ENCODE measurements at places on chromosomes 6 and 20.
A peak's percentile ranks its signal among the peaks of the same experiment; 100 is the strongest.

- DNase-seq, result no peak
Measured at GRCh38 chr20:11165789-11166188, 492.0 kb upstream of the JAG1 start.

DNA sequence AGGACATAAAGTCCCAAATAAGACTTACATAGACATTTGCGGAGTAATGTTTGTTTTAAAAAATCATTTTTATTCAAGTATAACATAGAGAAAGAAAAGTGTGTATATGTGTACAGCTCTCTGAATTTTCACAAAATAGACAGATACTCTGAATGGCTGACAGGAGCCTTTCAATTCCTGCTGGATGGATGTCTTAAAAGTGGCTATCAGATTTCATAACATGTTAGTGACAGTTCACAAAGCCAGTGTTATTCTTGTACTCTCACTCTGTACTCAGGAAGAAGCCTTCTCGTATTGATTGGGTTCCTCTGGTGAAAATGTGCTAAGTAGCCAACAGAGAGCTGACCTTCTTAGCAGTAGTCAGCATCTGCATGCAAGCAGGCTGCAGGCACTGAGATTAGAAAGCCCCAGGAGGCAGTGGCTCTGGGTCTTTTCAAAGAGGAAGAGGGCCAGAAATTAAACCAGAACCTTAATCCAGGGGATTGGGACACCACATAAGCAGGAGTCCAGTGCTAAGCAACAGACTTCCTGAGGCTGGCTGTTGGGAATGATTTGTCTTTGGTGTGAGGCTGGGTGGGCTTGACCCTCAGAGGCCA lies 19.7 kb downstream of the SLC17A4 start:
- DNase-seq, result peak; percentile 13

GRCh38 chr6:135576055-135576454 lies 78.5 kb upstream of the AHI1 start:
- no peak for DNase-seq

DNA sequence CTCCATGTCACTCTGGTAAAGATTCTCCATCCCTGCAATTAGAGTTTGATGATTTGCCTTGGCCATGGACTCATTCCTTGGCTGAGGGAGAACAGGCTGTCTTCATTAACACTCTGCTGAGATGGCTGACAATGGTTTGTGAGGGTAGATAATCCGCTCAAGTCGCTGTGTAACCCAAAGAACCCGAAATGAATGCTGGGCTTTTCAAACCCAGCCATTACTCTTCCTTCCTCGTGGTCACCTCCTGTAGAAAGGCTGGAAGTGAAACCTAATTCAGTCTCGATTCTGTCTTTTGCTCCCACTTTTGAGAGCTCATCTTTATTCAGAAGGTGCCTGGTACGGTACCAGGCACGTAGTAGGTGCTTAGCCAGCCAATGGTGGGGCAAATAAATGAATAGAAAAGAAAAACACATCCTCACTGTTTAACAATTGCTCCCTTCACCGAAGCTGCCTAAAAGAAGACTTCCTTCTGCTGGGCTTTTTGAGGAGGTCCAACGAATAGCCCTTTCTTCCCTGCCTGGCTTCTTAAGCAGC lies 190.2 kb downstream of the BCAS1 start:
- no peak for DNase-seq

DNA sequence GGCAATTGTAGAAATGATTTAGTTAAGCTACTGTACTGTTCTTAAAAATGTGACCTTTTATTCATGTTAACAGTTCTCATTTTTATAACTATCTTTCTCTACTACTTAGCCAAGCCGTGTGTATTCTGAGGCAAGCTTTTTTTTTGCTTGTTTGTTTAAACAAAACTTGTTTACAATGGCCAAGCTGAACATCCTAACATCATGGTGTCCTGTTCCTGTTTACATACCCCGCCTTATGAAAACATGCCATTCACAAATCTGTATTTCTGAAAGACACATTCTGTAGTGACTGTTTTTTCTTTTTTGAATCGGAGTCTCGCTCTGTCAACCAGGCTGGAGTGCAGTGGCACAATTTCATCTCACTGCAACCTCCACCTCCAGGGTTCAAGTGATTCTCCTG lies 140.9 kb downstream of the NCOA3 start:
- DNase-seq, result no peak

GRCh38 chr6:107654764-107655163 lies 164.8 kb downstream of the SOBP start:
- DNase-seq, result no peak

DNA sequence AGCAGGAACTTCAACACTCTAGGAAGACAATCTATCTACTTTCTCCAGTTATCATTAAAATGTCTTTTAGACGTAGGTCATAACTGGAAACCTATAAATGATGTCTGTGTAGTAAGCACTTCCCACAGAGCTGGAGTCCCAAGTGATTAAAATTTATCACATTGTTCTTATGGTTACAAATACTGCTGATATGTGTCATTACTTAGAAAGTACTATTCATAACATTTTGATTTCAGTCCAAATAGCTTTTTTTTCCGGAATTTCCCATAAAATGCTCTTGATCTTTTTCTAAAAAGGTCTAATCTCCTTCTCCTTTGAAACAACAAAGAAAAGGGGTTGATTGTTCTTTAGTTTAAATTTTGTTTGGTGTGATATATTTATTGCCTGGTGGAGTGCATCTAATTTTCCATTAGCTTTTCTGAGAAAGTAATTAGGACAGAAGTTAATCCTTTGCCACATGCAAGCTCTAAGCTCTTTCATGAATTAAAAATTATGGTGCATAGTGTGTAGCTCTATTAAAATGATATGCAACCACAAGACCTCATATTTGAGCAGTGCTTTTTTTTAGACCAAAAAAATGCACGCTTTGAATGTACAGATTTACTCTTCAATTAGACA lies 132.7 kb upstream of the TCF21 start:
- peak; percentile 24 for DNase-seq

DNA sequence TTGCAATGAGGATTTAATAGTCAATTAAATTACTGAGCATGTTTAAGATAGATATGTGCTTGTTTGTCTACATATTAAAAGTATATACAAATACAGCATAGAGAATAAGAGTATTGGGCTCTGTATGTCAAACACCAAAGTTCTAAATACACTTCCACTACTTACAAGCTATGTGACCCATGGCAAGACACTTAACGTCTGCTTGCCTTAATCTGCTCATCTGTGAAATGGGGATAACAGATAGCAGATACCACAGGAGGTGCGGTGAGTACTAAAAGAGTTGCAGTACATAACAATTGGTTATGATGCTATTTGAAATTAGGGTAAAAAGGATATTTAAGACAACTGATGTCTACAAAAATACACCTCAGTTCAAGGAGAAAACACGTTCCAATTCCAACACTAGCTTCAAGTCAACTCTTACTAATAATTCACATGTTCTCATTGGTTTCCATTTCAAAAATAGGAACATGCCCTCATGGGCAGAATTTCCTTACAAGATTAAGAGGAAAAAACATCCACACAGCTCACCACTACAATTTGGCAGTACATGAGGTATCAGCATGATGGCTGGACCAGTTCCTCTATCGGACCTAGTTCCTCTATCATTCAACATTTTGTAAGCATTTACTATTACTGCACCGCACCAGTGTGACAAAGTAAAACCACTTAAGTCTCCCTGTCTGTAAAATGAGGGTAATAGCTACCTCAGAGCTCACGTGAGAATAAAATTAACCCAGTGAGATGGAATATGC lies 101.1 kb downstream of the SMLR1 start:
- no peak for DNase-seq

DNA sequence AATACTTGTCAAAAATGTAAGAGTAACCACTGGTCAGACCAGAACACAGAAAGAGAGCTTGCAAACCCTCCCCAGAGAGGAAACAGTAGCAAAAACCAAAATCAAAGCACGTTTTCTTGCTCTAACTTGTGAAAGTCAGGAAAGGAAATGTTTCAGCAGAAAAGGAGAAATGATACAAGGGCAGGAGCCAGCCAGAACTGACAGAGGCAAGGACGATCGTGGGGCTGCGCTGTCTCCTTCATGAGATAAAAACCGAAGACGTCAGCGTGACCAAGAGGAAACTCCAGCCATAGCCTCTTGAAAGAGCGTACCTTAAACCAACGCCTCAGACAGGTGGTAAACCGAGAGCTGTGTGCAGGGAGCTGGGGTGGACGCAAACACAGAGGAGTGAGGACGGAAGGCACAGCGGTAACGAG lies 27.5 kb downstream of the LAMA5 start:
- no peak for DNase-seq

- DNase-seq, result no peak
Measured at GRCh38 chr6:45822873-45823272, 192.8 kb downstream of the CLIC5 start.

- DNase-seq, result peak; percentile 62
Measured at GRCh38 chr20:346640-347316, at the start of gene NRSN2. Gene NRSN2 (plus strand): TSS chr20:347111. CDS start chr20:349644, 2,533 bp downstream.

DNA sequence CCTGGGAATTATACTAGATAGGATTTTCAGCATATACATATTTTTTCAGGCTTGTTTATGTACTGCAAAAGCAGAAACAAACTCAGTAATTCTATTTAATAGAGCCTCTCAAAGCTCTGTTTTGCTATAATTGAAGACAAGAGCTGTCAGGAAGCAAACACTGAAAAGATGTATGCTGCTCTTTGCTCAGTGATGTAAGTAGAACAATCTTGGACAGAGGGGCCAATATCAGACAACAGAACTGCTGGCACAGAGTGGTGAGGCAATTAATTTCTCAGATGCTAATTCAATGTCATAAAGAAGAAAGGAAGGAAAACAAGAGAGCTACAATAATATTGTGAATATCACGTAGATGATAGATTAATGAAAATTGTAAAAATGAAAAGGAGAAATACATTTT lies 663.3 kb upstream of the ADGRB3 start:
- no peak for DNase-seq

- no peak for DNase-seq
Measured at GRCh38 chr20:53581444-53582250, 12.0 kb downstream of the ZNF217 start.

GRCh38 chr20:31551163-31552081 lies 37.2 kb downstream of the HM13 start:
- DNase-seq, result no peak

DNA sequence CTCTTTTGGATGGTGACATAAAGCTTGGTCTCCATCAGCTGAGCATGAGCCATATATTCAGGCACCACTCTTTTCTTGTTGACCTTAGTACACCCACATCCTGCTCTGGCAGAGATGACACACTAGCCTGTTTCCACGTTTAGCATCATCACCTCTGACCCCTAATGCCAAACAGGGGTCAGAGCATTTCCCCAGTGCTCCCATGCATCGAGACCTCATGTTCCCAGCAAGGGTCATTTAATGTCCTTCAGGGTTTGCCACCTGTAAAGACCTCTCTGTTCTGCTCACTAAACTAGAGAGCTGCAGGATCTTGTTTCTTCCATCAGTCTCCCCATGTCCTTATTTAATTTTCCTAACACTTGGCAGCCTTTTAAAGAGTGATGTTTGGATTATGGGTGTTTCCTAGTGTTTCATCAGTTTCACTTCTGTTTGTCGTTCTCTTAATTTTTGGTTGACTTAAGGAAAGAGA lies 97.5 kb downstream of the AIG1 start:
- DNase-seq, result no peak

- no peak for DNase-seq
Measured at GRCh38 chr6:683742-684440, 9.0 kb downstream of the EXOC2 start.

- DNase-seq, result no peak
Measured at GRCh38 chr6:2550247-2550646, 200.5 kb downstream of the MYLK4 start.

DNA sequence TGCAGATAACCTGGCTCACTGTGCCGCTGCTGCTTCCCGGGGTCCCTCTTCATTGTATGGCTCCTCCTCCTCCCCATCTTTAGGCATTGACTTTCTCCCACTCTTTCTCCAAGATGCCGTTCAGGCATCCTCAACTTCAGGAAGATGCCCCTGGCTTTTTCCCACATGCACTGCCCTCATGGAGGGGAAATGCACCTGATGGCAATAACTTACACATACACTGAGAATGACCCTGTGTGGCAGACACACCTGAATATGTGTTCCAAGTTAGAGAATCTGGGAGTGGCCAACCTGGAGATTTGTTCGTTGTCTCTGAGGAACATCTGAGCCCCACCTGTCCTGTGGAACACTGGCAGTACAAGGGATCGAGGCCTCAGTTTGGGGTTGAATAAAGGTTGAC lies 273.9 kb upstream of the CHD6 start:
- no peak for DNase-seq

GRCh38 chr20:51463560-51463959 lies 79.0 kb downstream of the NFATC2 start:
- DNase-seq, result no peak

DNA sequence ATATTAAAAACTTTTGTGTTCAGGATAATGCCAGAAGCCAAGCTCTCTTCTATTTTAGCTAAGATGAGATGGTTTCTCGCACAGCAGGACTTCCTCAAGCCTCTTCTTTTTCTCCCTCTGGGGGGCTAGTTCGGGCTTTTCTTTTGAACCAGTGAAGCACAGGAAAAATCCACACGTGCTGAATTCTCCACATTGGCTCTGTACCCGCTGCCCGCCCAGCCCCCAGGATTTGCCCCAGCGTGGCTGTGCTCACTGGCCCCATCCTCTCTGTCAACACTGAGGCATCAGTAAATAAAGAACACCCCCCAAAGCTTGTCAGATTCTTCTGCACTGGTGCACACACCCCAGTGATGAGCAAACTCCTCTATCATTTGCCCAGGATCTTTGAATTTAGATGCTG lies 232.8 kb downstream of the ZNF217 start:
- DNase-seq, result no peak

GRCh38 chr20:44097521-44098255 lies 89.3 kb downstream of the JPH2 start:
- no peak for DNase-seq

- DNase-seq, result no peak
Measured at GRCh38 chr6:56628105-56628504, 14.6 kb downstream of the DST start.

- no peak for DNase-seq
Measured at GRCh38 chr20:12815231-12815768, 193.5 kb upstream of the SPTLC3 start.

- no peak for DNase-seq
Measured at GRCh38 chr20:63685269-63686026, 11.0 kb upstream of the TNFRSF6B start.

DNA sequence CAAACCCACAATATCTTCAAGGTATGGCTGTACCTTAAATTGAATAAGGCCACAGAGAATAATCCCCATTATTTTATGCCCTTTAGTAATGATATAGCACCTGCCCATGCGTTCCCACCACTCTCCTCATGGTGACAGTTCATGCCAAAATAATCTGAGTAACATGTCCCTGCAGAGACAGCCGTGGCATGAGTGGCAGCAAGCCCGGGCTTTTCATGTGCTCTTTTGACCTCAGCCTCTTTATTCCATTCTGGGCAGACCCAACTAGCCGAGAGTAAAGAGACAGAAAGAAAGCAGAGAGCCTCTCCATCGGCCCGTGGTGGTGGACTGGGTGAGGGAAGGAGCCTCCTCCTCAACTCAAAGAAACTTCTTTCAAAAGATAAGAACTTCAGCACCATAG lies 19.9 kb upstream of the POPDC3 start:
- no peak for DNase-seq

GRCh38 chr6:35093118-35093445 lies 48.1 kb downstream of the TCP11 start:
- DNase-seq, result no peak
